ENCODE measurements at places on chromosomes 1 and 21. TPM values are rescaled to one million over a fixed set of nuclear protein-coding genes. Genes with fewer than 3 reads are reported as not detected.

KRTAP21-2 gene
- not detected for total RNA-seq

DNA sequence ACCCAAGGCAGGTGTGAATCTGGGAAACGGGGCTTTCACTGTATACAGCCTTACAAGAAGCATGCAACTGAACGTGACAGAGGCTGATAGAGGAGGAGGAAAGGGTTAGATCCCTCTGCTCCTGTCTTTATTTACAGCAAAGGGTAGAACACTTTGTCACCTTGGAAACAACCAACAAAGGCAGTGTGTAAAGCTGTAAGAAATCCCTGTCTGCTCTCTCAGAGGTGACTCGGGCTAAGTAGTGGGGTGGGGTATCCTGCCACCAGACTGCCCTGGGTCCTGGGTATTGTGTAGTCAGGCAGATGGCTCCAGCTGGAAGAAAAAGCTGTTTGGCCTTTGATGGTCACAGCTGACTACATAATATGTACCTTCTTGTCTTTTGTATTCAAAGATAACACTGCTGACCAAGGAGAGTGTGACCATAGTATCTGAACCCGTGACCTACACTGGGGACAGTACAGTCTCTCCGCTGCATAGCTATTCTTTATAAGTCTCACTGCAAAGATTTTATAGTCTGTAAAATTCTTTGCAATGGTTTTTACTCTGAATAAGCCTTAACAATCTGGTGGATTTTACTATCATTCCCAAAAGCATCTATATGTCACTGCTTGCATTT lies 22.1 kb upstream of the POU2F1 start:
- ATAC-seq: no peak

DNA sequence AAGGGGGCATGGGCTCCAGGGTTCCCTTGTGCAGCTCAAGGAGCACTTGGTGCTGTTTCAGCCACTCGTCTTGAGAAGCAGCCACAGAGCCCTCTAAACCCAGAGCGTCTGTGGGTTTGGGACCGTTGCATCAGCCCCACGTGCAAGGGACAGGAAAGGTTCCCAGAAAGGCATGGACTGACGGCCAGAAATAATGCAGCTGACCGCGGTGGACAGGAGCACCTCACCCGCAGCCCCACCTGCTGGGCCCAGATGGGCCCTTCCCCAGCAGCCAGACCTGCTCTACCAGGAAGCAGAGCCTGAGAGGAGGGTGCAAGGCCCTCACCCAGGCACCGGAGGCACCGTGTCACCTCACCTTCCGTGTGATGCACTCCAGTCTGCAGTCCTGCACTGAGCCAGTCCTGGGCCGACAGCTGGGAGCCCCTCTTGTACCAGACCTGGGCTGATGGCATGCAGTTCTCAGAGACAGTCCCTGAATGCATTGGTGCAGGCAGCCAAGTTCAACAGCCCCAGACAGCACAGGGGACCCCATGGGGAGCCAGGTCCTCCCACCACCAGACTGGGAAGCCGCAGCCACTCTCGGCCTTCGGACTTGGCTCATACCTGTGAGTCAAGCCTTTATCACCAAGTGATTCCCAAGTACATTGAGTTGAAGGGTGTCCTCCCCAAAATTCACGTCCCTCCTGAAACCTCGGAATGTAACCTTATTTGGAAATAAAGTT lies 4.8 kb upstream of the TFF3 start:
- no peak for ATAC-seq

GRCh38 chr1:33322109-33322508 lies 1.2 kb upstream of the A3GALT2 start:
- ATAC-seq: no peak

PTAFR gene
- 8.8 TPM for total RNA-seq

DNA sequence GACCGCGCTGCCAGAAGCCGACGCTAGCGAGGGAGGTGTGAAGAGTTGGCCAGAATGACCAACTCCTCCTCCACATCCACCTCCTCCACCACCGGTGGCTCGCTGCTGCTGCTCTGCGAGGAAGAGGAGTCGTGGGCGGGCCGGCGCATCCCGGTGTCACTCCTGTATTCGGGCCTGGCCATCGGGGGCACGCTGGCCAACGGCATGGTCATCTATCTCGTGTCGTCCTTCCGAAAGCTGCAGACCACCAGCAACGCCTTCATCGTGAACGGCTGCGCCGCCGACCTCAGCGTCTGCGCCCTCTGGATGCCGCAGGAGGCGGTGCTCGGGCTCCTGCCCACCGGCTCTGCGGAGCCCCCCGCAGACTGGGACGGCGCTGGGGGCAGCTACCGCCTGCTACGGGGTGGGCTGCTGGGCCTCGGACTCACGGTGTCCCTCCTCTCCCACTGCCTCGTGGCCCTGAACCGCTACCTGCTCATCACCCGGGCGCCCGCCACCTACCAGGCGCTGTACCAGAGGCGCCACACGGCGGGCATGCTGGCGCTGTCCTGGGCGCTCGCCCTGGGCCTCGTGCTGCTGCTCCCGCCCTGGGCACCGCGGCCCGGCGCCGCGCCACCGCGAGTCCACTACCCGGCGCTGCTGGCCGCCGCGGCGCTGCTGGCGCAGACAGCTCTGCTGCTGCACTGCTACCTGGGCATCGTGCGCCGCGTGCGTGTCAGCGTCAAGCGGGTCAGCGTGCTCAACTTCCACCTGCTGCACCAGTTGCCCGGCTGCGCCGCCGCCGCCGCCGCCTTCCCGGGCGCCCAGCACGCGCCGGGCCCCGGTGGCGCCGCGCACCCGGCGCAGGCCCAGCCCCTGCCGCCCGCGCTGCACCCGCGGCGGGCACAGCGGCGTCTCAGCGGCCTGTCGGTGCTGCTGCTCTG lies 1.2 kb downstream of the GPR88 start:
- peak; percentile 45 for ATAC-seq

DNA sequence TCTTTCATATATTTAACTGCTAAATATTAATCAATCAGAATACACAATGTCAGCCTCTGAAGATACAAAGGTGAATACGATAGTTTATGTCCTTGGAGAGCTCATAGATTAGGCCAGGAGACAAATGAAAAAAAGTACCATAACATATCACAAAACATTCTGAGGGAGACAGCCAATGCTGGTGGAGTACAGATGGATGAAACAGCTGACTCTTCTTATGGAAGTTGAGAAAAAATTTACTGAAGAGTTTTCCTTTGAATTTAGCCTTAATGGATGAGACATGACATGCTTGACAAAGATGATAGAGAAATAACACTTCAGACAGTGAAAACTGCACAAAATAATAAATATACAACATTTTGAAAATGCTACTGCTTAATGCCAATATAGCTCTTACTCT lies 193.5 kb downstream of the PDE4B start:
- no peak for ATAC-seq

LCE1A gene
- not detected for total RNA-seq

GRCh38 chr1:110880708-110881374 lies 7.9 kb downstream of the CD53 start:
- ATAC-seq: no peak

IRF6 gene
- total RNA-seq: 6.8 TPM

TRAF3IP3 gene
- total RNA-seq: 1.6 TPM

SYCP1 gene
- total RNA-seq: not detected

AIM2 gene
- 0.19 TPM for total RNA-seq

GRCh38 chr1:184002071-184002470 lies 35.5 kb downstream of the COLGALT2 start:
- peak; percentile 53 for ATAC-seq

DNA sequence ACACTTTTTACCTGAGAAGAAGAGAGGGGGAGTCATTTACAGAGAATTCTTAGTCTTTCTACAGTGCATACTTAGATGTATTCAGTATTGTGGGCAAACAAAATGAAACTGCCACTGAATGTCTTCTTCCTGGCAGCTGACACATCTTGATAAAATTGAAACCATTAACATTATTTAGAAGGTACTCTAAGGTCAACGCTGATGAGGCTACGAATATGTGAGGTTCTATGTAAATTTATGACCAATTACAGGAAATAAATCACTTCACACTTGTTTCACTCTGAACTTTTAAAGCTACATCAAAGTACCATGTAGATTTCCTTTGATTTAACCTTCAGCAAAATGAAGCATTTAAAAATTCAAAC lies 51.3 kb upstream of the GFI1 start:
- no peak for ATAC-seq

UBL4B gene
- not detected for total RNA-seq

DNA sequence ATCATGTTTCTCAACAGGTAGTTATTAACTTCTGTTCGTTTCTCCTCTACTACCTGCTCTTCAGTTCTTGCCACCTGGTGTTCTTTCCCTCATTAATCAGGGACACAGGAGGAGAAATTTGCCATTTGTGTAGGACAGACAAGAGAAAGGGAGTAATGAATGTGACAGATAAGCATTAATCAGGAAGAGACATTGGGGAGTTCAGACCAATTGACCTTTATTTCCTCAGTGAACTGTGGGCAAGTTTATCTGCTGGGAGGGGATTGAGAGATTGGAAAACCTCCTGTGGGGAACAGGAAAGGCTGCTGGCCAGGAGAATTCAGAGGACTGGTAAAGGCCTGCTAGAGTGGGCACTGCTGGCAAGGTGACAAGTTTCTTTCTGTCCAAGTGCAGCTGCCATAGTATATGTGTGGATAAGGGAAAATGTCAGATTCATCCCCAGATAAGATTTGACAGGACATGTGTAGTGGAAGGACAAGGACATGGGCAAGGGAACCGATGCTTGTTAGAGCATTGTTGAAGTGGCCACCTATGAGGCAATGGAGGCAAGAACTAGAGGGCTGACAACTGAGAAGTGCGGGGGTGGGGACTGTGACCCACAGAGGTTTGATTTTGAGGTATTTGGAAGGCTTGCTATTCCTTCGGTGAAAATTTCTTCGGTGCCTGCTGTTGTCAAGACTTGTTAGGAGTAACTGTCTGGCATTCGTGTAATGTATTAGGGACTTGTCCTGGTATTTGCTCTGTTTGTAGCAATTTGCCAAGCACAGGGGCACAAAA lies 12.6 kb downstream of the SZT2 start:
- no peak for ATAC-seq

DNA sequence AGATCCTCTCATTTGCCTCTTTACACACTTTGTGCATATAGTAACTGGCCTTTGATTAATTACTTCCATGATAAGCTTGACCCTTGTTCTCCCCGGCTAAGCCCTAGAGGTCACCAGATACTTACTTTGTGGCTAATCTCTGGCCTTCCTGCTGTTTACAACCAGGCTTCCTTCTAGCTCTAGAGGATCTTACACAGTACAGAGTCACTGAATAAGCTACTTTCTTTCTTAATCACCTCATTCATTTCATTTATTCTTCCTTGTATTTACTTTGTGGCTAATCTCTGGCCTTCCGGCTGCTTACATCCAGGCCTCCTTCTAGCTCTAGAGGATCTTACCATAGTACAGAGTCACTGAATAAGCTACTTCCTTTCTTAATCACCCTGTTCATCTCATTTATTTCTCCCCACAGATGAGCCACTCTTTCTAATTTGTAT lies 144.3 kb upstream of the C1orf21 start:
- peak; percentile 41 for ATAC-seq

DNA sequence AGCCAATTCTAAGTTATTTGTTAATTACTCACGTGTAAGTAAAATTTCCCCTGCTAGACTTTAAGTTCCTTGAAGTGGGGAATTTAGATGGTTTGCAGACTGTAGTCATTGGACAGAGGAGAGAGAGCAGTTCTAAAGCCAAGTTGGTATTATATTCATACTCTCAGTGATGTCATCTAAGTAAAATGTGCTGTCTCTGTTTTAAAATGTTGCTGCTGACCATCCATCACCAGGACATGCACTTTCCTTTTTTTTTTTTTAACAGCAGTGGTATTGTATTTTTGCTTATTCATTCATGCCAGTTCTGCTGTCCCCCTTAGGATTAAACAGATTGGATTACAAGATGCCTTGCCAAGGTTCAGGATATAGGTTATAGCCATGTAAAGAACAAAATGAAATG lies 2.3 kb downstream of the TTLL7 start:
- ATAC-seq: no peak

GRCh38 chr21:23743821-23744220 lies 1863.5 kb downstream of the MRPL39 start:
- no peak for ATAC-seq

DNA sequence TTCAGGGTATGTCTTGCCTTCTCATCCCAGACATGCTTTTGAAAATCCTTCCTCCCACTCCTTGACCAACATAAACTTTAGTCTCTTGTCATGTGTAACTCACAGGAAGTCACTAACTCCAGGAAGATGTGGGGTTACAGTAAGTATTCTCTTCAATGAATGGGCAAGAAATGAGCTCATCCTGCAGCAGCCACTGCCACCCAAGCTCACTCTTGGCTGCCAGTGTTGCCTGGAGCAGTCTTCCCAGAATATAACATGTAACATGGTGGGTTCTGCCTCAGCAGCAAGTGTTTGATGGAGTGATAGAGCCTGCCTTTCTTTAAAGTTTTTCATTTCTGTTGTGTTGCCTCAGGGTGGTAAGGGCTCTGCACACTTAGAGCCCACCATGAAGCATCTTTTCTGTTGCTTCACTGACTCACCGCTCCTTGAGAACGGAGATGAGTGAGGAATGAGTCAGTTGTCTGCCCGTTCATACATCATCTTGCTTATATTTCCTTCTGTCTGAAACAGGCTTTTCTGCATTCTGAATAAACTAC lies 187.0 kb downstream of the TPR start:
- ATAC-seq: no peak

GCSAML gene
- 0.58 TPM for total RNA-seq

MAP1LC3C gene
- 32.6 TPM for total RNA-seq

CD101 gene
- total RNA-seq: 0.73 TPM

- ATAC-seq: no peak
Observed at GRCh38 chr1:243507672-243508302, 251.9 kb downstream of the SDCCAG8 start.

CA6 gene
- total RNA-seq: not detected

- ATAC-seq: no peak
Observed at GRCh38 chr1:87880764-87881163, 552.1 kb downstream of the LMO4 start.

DNA sequence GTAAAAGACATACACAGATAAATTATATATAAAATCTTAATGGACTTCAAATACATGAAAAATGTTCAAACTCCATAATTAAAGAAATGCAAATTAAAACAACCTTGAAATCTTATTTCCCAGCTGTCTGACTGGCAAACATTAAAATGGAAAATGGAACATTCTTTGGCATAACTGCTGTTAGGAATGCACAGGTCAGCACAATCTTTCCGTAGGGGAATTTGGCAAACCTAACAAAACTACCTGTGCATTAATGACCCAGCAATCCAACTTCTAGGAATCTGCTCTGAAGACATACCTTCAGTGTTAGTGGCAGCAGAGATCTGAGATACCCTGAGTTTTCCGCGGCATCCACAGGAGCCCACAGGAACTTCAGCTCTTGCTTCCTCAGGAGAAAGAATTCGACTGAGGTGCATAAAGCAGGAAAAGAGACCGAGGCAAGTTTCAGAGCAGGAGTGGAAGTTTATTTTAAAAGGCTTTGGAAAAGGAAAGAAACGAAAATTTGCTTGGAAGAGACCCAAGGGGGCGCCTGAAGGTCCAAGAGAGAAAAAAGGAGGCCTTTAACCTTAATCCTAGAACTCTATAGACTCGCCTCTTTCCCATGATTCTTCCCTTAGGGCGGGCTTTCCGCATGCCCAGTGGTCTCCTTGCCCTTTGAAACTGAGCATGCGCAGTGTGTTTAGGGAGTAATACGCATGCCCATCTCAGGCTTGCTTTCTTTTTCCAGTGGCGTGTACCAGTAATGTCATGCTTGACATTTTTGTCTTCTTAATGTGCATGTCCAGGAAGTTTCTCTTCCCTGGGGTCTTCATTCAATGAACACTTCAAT lies 24.8 kb downstream of the LYPD8 start:
- no peak for ATAC-seq

PRUNE1 gene
- total RNA-seq: 28.9 TPM
